NCI-H460 (cell line): ENCODE measurements at places on chromosomes 11 and 22.

GRCh38 chr11:120134931-120135228 lies 3.0 kb downstream of the TRIM29 start:
- DNase-seq, result no peak

DNA sequence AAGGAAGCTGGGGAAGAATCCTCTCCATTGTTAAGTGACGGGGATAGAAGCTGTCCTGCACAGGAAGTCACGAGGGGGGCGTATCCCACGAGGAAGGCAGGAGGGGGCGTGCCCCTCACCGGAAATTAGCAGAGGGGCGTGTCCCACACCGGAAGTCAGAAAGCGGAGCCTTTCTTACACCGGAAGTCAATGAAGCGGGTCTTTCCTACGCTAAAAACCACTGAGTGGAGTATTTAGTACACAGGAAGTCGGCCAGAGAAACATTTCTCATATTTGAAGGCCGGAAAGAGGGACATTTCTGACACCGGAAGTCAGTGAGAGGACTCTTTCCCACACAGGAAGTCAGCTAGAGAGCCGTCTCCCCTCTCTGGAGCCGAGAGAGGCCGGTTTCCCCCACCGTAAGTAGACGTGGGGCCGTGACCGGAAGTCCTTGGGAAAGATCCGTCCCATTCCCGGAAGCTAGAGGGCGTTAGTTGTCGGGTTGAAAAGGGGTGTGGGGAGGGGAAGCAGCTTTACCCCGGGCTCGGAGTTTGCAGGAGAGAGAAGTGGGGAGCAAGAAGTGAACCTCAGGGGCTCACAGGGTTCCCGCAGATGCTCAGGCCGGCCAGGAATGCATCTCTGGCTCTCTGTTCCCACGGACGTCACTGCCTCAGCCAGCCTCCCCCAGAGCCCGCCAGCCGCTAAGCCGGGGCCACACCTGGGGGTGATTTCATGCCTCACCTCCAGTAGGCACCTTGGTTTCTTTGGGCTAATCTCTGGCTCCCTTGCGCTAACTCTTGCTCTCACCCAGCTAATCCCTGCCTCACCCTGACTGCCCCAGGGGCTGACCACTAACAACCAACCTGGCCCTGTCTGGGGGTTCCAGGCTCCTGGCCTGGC lies 15.4 kb downstream of the MIAT start:
- peak; percentile 85 for DNase-seq

GRCh38 chr11:40544162-40544561 lies 915.3 kb downstream of the LRRC4C start:
- DNase-seq, result no peak

- DNase-seq, result peak; percentile 60
These were observed 13.0 kb upstream of the CYB5R3 start for GRCh38 chr22:42661985-42662831.

- no peak for DNase-seq
These were observed 25.9 kb downstream of the IGSF9B start for GRCh38 chr11:133930767-133931448.

- DNase-seq, result no peak
These were observed 49.7 kb downstream of the CYTH4 start for GRCh38 chr22:37331856-37332536.

DNA sequence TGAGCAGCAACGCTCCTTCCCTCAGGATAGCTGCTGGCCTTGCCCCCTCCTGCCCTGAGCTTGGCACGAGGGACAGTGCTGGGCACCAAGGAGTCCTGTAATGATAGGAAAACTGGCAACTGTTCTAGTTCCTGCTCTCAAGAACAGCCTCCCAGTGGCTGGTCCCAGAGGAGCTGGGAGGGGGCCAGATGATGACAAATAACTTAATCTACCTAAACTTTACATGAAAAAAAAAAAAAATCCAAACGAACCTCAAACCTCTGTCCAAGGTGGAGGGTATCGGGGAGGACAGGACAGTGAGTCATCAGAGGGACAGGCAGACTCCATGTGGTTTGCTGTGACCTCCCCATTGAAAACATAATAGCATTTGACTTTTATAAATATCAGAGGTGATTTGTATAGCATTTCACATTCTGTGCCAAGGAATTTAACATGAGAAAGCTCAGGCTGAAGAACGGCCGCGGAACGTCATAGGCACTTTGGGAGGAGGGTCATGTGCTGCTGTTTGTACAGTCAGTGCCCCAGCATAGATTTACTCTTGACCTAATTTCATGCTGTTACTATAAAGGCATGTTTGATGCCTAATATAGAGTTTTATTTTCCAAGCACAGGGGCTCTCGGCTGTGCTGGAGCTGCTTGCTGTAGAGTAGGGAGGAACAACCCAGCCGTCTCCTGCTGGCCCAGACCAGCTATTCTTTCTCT lies 98.2 kb upstream of the NNMT start:
- no peak for DNase-seq

GRCh38 chr11:47440054-47440476 lies 8.9 kb downstream of the RAPSN start:
- no peak for DNase-seq

GRCh38 chr11:85525686-85526085 lies 101.5 kb downstream of the DLG2 start:
- DNase-seq, result no peak

GRCh38 chr11:128625746-128626145 lies 38.4 kb upstream of the ETS1 start:
- no peak for DNase-seq

DNA sequence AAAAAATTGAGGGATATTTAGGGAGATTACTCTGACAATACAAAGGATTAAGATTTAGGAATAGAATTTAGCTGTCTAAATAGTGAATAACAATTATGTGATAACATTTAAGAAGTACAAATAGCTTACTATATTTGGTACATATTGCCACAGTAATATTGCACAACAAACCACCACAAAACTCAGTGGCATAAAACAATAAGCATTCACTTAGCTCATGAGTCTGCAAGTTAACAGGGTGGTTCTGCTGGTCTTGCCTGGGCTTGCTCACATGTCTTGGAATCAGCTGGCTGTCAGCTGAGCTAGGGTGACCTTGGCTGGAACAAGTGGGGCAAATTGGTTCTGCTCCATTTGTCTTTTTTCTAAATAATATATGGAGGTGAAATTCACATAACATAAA lies 115.1 kb downstream of the DCDC1 start:
- DNase-seq, result no peak

GRCh38 chr22:46149512-46150033 lies 753 bp upstream of the PPARA start:
- no peak for DNase-seq

DNA sequence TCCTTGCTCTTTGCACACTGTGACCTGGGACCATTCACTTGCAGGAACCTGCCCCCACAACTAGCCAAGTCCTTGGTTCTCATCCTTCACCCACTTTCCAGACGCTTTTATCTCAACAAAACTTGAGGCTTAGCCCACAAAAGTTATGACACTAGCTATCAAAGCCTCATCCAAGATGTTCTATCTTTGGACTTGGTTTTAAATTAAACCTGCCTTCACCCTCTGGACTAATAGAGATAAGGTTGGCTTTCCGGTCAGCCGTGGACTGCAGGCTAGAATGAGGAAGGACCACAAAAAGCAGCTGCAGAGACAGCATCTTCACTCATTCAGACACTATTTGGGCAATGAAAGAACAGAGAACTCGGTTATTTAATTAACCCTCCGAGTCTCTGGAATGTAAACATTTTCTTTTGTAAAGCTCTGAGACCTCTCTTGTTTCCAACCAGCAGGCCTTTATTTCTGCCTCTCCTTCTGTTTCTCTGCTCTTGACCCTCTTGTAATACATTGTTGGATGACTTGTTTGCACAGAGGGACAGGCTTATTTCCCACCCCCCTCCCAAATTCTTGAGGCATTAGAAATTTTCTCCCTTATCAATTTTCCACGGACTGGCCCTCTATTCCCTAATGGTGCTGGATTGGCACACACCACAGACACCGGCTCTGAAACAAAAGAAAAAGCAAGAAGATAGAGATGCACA lies 41.4 kb downstream of the ARL14EP start:
- DNase-seq, result no peak

GRCh38 chr22:20750461-20751184 lies 23.3 kb upstream of the SERPIND1 start:
- peak; percentile 55 for DNase-seq
